NCI-H2029 treated with DMSO at 0.1 percent for 48 hours (cell line): ENCODE measurements at places on chromosomes 16 and 17.

DNA sequence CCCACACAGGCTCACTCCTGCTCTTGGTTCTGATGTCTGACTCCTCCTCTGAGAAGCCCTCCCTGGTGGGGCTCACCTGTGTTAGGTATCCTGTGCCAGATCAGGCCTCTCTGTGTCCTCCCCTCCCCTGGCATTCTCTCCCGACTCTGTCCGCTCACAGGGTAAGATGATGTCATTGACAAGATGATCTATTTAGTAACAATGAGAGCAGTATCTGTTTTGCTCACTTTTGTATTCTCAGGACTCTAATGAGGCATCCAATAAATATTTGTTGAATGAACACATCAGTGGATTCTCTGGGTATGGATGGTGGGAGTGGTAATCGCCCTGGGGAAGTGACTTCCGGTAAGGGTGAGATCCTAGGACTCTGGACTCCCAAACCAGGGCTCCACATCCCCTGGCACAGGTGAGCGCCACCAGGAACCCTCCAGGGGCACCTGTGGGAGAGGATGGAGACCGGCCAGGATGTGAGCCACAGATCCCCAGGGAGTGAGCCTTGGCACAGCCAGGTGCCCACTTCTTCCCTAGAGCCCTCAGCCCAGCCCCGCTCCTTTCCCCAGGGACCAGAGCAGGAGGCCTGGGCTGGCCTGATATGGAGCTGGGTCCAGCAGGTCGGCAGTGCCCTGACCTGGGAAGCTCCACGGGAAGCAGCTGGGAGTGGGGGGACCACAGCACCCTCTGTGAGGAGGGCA, 5.4 kb upstream of the HAP1 start:
- peak; percentile 12 for DNase-seq

DNA sequence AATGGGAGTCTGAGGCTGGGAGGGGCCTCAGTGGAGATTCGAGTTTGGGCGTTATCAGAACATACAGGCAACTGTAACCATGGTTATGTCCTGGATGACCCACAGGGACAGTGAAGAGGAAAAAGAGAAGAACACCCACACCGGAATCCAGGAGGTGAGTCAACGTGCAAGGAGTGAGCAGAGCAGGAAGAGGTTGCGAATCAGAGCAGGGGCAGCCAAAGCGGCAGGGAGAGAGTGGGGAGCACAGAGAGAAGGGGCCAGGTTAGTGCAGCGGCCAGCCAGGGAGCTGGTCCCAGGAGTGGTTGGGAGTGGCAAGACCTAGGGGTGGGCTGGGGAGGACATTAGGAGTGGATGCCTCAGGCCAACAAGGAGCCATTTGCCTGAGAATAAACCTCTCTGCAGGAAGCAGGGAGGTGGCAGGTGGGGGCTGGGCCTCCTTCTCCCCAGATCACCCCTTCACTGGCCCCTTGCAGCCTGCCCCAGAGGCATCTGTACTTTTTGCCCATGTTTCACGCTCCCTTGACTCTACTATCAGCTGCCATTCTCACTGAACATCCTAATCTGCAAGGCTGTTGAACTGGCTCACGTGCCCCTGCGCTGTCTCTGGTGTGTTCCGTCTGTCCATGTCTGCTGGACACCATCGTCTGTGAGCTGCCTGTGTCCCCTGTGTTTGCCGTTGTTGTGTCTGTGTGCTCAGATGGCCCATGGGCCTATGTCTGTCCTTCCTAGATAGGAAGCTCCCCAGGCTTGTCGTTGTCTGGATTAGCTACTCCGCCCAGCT, 5.1 kb downstream of the KRT13 start:
- DNase-seq, result no peak

GRCh38 chr17:31412511-31412910, 21.0 kb downstream of the RAB11FIP4 start:
- no peak for DNase-seq

GRCh38 chr16:8402981-8403843, 187.1 kb downstream of the TMEM114 start:
- DNase-seq, result no peak

DNA sequence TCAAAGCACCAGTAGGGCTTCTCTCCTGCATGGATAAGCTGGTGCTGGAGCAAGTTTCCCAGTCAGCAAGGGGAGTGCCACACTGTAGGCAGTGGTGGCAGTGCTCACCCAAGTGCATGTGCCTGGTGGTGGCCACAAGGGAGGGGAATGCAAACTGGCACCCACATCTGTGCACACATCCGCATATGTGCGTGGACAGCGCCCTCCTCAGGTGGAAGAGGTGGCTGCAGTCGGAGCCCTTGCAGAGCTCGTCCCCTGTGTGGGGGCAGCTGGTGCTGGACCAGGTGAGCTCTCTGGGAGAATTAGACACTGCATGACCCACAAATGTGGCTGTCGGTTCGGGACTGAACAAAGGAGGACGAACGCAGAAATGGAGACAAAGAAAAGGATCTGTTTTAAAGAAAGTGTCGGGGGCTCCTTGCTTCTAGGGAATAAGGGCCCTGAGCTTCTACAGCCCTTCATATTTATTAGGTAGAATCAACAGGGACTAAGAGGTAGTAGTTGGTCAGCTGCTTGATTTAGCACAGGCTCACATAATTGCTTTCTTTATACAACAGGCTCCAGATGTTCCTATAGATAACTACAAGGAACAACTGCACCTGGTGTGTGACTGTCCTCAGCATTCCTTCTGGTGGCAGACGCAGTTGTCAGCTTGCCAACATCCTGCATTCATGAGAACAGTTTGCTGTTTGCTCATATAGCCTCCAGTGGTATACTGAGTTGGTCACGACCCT, 5.3 kb upstream of the ZNF689 start:
- no peak for DNase-seq

- no peak for DNase-seq
Measured at GRCh38 chr17:80708480-80708879, 163.8 kb downstream of the RPTOR start.

- no peak for DNase-seq
Measured at GRCh38 chr16:87395181-87395842, 3.2 kb downstream of the MAP1LC3B start.

- DNase-seq, result peak; percentile 61
Measured at GRCh38 chr16:23410176-23410575, 42.8 kb downstream of the COG7 start.

- no peak for DNase-seq
Measured at GRCh38 chr16:77663711-77664110, 58.6 kb upstream of the NUDT7 start.

GRCh38 chr16:24541233-24541933, 2.0 kb downstream of the RBBP6 start:
- DNase-seq, result no peak

DNA sequence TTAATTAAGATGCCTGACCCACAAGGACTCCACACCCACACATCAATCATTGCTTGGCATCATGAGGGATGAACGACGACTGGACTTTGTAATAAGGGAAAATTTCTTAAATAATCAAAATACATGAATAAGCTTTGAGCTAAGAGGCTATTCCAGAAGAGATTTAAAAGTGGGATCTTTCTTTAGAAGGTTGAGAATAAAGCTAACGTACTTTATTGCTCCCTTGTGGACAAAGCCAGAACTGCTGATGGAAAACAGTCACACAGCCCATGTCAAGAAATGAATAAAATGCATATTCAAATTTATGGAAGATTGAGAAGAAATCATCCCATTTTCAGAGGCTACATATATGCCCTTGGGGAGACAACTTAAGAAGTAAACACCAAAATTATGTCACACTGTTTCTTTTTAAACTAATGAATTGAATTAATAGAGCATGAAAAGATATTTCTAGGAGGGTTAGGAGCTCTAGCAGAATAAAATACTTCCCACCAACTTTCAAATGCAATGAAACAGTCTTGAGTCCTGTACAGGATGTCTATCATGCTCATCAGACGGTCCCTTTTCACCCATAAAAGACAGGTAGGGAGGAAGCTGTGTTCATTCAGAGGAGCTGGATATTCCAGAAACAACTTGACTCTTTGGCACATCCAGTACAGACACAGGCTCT, 60.2 kb upstream of the PHOSPHO1 start:
- DNase-seq, result no peak

DNA sequence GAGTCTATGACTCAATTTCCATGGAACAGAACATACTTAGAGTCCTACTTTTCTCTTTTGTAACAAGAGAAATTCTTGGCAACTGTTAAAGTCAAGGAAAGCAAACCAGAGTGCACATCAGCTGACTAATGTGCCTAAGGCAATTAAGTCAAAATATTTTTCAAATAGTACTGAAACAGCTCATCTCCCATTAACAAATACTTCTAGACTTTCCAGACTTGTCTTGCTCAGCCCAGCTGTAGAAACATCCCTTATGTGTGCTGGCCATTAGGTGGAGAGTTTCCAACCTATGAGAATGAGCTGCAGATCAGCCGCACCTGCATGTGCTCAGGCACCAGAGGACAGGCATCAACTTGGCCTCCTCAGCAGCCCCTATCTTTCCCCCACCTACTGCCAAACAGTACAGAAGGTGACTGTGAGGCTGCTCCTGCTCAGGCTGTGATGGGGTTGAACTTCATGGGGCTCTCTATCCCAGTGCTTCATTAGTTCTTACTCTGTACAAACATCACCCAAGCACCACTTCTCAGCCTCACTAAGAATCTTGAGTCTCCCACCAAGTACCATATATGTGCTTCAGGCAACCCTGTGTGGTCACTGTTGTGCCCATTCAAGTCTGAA, 32.2 kb downstream of the TEX2 start:
- DNase-seq, result no peak

GRCh38 chr16:4989391-4990006, 31.4 kb downstream of the SEC14L5 start:
- DNase-seq, result no peak

GRCh38 chr17:63464691-63465236, 12.1 kb upstream of the ACE start:
- DNase-seq, result no peak

DNA sequence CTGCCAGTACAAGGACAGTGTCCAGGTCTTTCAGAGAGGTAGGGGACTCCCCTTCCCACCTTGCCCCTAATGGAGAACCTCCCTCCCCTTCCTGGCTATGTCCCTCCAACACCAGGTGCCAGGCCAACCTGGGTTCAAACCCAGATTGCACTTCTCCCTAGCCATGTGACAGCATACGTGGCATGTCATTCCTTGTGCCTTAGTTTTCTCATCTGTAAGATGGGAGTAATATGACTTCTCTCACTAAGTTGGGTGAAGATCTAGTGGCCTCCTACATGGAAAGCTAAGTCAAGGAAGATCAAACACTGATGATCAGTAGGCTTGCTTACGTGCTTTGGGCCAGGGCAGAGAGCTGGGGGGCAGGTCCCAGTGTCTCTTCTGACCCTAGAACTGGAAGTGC, 8.8 kb downstream of the FCSK start:
- no peak for DNase-seq

DNA sequence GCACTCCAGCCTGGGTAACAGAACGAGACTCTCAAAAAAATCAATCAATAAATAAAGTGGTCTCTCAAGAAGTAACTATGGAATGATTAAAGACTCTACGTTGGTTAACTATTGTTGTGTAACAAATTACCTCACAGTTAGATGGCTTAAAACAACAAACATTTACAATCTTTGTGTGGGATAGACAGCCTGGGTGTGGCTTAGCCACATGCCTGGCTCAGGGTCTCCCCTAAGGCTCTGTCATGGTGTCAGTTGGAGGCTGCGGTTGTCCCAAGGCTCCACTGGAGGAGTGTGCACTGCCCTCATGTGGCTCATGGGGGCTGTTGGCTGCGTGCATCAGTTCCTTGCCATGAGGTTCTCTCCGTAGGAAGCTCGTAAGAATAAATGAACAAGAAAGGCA, 294.5 kb downstream of the SNX29 start:
- no peak for DNase-seq

DNA sequence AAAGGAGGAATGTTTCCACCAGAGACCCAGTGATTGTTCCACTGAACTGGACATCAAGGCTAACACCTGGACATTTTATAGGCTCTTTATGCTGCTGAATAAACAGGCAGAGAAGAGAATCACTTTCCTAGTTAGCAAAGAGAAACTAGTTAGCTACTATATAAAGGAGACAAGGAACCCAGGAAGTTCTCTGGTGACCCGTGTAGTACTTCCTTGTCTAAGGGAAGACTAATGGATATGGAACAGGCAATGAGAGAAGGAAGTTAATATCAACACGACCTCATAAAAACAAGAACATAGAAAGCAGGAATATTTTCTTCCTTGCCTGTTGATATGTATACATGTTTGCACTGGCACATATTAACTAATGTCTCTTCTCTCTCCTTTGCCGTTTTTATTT, 30.8 kb upstream of the RPL38 start:
- peak; percentile 15 for DNase-seq

DNA sequence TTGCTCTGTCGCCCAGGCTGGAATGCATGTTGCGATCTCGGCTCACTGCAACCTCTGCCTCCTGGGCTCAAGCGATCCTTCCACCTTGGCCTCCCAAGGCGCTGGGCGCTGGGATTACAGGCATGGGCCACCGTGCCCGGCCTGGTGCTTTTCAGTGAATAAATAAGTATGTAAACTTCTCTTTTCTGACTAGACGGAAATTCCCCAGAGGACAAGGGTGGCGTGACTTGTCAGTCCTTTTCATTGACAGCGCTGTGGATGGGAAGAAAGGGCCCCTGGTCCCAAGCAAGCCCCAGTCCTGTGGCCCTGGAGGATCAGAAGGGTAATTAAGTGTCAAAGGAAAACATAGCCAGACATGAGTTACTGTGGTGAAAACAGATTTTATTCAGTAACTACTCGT, 9.6 kb upstream of the SPN start:
- no peak for DNase-seq

DNA sequence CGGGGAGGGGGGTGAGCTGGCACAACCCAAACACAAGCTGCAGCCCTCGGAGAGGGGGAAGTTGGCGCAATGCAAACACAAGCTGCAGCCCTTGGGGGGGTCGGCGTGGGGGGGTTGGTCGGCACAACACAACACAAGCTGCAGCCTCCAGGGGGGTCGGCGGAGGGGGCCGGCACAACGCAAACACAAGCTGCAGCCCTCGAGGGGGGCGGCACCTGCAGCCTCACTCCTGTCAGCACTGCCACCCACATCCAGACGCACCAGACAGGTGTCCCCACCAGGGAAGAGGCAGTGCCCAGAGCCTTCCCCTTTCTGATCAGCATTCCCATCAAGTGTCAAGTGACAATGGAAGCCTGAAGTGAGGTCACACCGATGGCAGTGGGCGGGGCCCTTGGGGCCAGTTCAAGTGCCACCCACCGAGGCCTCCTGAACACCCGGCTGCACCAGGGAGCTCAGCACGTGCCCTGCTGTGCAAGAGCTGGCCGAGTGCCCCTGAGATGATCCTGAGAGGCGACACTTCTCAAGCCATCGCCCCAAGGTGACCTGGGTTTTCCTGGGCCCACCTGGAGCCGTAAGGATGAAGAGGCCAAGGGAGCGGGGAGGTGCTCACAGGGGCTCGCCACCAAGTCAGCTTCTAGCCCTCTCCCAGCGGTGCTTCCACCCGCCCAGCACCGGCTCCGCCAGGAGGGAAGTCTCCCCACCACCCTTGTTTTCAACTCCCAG, 59.3 kb downstream of the KLHDC4 start:
- peak; percentile 75 for DNase-seq

- DNase-seq, result no peak
Measured at GRCh38 chr17:44850025-44850424, 2.3 kb downstream of the HIGD1B start.

- no peak for DNase-seq
Measured at GRCh38 chr16:129075-129474, 9.4 kb downstream of the NPRL3 start.
